ENCODE measurements at places on chromosomes 12 and 14.

GRCh38 chr14:83342590-83342989 is 1808.9 kb upstream of the SEL1L start:
- no peak for DNase-seq

GRCh38 chr12:100061814-100062213 is 77.1 kb upstream of the ANKS1B start:
- DNase-seq, result no peak

- no peak for DNase-seq
These were observed 74.3 kb downstream of the RFLNA start for GRCh38 chr12:124369055-124369826.

- no peak for DNase-seq
These were observed 42.7 kb upstream of the SLC6A15 start for GRCh38 chr12:84955298-84955697.

DNA sequence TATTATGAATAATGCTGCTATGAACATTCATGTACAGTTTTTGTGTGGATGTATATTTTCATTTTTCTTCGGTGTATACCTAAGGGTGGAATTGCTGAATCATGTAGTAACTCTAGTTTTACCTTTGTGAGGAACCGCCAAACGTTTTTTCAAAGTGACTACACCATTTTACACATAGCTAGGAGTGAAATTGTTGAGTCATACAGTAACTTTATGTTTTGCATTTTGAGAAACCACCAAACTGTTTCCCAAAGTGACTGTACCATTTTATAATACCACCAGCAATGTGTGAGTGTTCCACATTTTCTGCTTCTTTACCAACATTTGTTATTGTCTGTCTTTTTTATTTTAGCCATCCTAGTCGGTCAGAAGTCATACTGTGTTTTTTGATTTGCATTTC is 3.1 kb upstream of the TPH2 start:
- DNase-seq, result no peak

GRCh38 chr12:108516511-108517275 is 1.6 kb downstream of the FICD start:
- no peak for DNase-seq

GRCh38 chr12:5715021-5715420 is 230.0 kb downstream of the ANO2 start:
- no peak for DNase-seq

DNA sequence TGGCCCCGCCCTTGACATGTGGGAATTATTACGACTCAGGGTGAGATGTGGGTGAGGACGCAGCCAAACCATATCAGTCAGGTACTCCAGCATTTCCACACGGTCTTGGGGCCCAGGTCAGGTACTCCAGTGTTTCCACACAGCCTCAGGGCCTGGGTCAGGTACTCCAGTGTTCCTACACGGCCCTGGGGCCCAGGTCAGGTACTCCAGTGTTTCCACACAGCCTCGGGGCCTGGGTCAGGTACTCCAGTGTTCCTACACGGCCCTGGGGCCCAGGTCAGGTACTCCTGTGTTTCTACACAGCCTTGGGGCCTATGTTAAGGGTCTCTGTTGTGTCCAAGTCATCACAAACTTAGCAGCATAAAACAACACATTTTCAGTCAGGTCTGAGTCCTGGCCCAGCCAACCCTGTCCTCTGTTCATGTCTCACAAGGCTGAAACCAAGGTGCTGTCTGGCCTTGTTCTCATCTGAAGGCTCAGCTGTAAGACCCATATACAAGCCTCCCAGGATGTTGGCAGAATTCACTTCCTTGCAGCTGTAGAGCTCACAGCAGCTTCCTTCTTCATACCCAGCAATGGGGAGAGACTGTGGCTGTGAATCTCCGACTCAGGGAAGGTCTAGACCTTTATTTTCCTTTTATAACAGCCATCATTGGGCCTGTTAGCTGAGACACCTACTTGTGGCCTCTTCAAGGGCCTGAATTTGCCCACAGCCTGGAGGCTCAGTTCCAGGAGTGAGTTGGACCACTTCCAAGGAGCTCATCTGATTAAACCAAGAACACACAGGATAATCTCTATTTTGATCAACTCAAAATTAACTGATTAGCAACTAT is 107.6 kb upstream of the SFSWAP start:
- DNase-seq, result no peak

GRCh38 chr12:131853832-131854797 is 25.9 kb downstream of the MMP17 start:
- no peak for DNase-seq

GRCh38 chr14:102316338-102316742 is 3.2 kb upstream of the ZNF839 start:
- DNase-seq, result peak; percentile 65

- DNase-seq, result no peak
These were observed 40.3 kb downstream of the IFNG start for GRCh38 chr12:68119250-68119649.

DNA sequence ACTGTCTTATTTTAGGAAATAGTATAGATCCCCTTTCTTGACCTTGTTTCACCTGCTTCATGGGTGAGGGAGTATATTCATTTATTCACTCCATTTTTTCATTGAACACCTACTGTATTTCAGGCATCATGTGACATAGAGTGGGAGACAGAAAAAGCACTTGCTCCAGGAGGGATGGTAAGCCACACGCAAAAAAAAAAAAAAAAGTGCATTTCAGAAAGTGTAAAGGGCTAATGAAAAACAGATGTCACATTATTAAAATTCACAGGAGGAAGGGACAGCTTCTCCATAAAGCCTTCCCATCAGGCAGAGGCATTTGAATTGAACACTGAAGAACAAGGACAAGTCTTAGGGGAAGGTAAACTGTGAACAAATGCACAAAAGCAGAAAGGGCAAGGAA is 7.5 kb downstream of the SLC8A3 start:
- DNase-seq, result no peak

GRCh38 chr12:108875682-108876361 is 4.1 kb upstream of the DAO start:
- DNase-seq, result no peak

GRCh38 chr14:106039400-106039799 is 513.0 kb downstream of the TMEM121 start:
- DNase-seq, result peak; percentile 81

GRCh38 chr14:53793790-53794505 is 162.7 kb downstream of the BMP4 start:
- no peak for DNase-seq

DNA sequence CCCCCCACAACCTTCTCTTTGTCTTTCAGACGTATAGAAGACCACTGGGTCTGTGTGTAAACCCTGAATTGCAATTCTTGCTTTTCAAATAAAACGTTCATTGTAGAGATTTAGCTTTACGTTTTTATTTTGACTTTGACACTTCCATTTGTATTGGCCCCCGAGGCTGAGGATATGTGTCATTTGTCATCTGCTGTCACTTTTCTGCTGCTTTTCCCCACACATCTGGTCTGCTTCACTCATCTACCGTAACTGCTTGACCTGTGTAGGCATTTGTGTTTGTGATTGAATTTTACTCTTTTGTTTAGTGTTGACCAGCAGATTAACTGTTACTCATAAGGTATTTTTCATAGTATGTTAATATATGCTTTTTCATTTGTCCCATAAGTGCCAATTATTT is 157.2 kb upstream of the SYT10 start:
- DNase-seq, result no peak

- DNase-seq, result peak; percentile 41
These were observed 169.5 kb upstream of the RTL1 start for GRCh38 chr14:101072945-101073597.

DNA sequence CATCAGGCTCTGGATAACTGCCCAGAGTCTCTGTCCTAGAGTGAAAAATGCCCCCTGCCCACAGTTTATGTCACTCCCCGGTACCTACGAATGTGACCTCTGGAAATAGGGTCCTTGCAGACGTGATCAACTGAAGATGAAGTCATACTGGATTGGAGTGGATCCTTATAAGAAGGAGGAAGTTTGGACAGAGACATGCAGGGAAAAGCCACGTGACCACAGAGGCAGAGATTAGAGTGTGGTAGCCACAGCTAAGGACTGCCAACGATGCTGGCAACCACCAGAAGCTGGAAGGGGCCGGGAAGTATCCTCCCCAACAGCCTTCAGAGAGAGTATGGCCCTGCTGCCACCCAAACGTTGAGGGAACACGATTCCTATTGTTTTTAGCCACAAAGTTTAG is 101.2 kb upstream of the NCOR2 start:
- DNase-seq, result no peak

GRCh38 chr12:11568155-11568761 is 81.2 kb upstream of the ETV6 start:
- DNase-seq, result no peak
